Activated T-helper 1 cell treated with anti-CD3 and anti-CD28 coated beads, Interleukin-12 subunit alpha, Interleukin-12 subunit beta, Interleukin-2, Interleukin-4 antibody, amounts not matched to agents 30 ng/mL and 10 ng/mL and 1 ng/mL, durations not matched to agents 14 hours and 24 hours and 36 hours (primary cell): ENCODE measurements at places on chromosomes 5 and 9. TPM values are rescaled to one million over a fixed set of nuclear protein-coding genes. Genes with fewer than 3 reads are reported as not detected.

The ENTPD8 gene
- total RNA-seq = not detected in 2 replicates

The TAS2R1 gene
- not detected in 2 replicates for total RNA-seq

The PLPP7 gene
- 0.10 TPM in 1 of 2 replicates, not detected in the other for total RNA-seq

The CPLANE1 gene
- total RNA-seq = 5.5 and 7.7 TPM in 2 replicates
